ENCODE measurements at places on chromosomes 12 and 14.

- DNase-seq = no peak
Observed at GRCh38 chr12:90510948-90511347, 444.0 kb downstream of the CCER1 start.

- DNase-seq = no peak
Observed at GRCh38 chr14:64117671-64118402, 176.3 kb downstream of the ESR2 start.

GRCh38 chr14:71400871-71401321 is 493.6 kb downstream of the PCNX1 start:
- no peak for DNase-seq

DNA sequence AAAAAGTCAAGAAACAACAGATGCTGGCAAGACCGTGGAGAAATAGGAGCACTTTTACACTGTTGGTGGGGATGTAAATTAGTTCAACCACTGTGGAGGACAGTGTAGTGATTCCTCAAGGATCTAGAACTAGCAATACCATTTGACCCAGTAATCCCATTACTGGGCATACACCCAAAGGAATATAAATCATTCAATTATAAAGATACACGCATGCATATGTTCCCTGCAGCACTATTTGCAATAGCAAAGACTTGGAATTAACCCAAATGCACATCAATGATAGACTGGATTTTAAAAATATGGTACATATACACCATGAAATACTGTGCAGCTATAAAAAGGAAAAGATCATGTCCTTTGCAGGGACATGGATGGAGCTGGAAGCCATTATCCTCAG is 18.0 kb upstream of the CATSPERB start:
- no peak for DNase-seq

- DNase-seq = no peak
Observed at GRCh38 chr12:4768341-4768740, 48.1 kb downstream of the GALNT8 start.

- no peak for DNase-seq
Observed at GRCh38 chr14:47103771-47104170, 452.2 kb upstream of the RPL10L start.

GRCh38 chr12:113334786-113335539 is at the start of gene SLC8B1:
Gene SLC8B1, minus strand, starts transcription at chr12:113335109. Its CDS starts 2,231 bp downstream, at chr12:113332878.
- peak; percentile 85 for DNase-seq

- DNase-seq = no peak
Observed at GRCh38 chr12:2583642-2584401, 210.9 kb upstream of the FKBP4 start.

DNA sequence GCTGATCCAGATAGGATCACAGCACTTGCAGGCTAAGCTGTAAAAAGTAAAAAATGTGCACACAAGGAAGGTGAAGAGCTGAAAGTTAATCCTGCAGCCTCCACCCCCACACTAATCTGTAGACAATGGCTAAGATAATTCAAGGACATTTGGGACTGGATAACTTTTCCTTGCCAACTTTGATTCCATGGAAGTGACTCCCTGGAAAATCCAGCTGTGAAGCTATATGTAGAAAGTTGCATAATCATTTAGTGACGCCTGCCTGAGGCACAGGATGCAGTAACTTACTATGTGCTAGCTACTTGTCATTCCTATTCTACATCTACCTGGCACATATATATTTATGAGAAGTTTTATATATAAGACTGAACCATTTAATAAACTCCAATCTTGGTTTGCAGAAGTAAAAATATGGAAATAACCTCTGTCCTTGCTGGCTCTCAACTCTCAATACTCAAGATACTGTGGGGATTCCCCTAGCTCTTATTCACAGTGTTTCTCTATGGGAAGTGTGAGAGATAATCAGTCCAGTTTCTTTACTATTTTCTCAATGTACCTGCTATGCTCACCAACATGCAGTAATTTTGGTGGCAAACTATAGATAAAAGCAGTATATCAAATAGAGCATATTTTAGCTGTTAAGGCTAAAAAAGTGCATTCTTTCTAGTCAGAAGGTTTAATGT is 14.8 kb downstream of the LDHB start:
- DNase-seq = no peak

DNA sequence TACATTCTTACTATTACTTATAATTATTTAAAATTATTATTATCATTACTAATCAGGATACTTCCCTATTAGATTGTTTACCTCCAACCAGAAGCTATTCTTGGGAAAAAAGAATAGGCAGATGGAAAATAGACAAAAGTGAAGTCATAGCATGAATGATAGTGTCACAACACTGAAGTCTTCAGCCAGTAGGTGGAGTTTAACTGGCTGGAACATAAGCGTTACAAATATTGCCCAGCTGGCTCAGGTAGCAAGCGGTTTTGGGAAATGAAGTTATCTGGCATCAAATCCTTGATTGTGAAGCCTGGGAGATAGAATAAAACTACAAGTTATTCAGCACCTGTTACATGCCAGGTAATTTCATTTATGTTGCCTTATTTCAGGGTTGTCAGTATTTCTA is 762.9 kb downstream of the C12orf50 start:
- DNase-seq = no peak

DNA sequence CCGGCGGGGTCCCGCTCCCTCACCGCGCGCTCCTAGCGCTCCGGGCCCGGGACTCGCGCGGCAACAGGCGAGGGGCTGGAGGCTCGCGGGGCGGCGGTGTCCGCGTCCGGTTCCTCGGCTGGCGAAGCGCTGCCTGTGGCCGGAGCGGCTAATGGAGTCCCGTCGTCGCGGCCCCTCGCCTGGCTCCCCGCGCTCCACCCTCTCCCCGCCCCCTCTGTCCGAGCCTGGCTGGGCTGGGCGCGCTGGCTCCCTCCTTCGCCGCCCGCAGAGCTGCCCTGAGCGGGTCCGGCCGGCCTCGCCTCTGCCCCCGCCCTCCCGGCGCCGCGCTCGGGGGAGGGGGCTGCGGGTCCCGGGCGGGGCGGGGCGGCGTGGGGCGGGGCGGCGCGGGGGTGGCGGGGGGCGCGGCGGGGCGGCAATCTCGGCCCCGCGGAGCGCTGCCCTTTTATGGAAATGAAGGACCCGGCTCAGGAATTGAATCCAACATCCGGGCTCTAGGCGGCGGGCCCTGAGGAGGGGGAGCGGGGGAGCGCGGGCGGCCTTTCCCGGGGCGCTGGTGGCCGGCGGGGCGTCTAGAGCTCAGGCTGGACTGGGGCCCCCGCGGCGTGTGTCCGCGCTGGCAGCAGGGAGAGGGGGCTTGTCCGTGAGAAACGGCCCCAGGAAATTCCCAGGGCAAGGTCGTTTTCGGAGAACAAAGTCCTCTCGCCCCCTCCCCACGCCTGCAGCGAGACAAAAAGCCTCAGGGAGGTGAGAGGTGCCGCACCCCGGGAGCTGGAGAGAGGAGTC is at the start of gene FERMT2:
Gene FERMT2 (minus strand): TSS at position 153 of the 783 bp plus-strand sequence. CDS start 482 bp downstream, outside the sequence.
- DNase-seq = no peak

DNA sequence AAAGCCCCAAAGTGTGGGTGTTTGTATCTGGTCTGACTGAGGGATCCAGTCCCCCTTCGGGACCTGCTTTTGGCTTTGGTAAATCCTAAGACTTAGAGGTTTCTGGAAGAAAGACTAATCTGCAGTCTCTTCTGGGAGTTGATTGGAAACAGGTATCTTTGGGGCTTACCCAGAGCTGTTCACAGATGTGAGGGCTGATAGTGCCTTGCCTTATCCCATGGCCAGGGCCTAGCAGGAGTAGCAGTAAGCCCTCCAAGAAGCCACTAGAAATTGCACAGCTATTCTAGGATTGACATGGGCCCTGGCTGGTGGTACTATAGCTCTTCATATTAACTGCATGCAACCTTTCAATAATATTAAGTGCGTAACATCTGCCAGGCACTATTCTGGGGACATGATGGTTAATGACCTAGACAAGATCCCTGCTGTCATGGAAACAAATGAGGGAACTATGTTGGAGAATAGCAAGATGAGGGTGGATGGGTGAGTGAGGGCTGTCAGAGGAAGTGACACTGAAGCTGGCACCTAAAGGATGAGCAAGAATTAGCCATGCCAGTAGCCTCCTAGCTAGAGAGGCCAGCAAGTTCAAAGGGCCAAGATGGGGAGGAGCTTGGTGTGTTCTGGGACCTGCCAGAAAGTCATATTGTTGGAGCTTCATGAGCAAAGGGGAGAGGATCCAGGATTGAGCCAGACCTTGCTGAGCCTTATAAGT is 71.7 kb downstream of the CRADD start:
- DNase-seq = no peak

GRCh38 chr12:13702381-13702780 is 279.0 kb downstream of the GRIN2B start:
- DNase-seq = no peak

GRCh38 chr12:63845726-63846125 is 1.2 kb downstream of the SRGAP1 start:
- no peak for DNase-seq

- DNase-seq = no peak
Observed at GRCh38 chr12:1632702-1633101, 3.7 kb downstream of the WNT5B start.

- no peak for DNase-seq
Observed at GRCh38 chr12:101685092-101685491, 12.3 kb upstream of the CHPT1 start.

DNA sequence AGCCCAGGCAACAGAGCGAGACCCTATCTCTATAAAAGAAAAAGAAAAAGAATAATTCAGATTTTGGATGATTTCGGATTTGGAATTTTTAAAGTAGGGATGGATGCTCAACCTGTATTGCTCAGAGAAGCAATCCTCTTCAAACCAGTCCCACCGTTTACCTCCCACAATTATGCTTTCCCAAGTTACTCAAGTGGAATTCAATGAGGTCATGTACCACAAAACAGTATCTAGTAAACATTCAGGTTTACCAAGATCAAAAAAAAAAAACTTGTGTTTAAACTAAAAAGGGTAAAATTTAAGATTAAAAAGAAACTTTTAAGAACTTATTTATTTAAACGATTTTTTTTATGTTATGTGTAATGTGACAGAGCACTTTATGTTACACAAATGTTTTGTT is 2.5 kb downstream of the KDM5A start:
- DNase-seq = no peak

DNA sequence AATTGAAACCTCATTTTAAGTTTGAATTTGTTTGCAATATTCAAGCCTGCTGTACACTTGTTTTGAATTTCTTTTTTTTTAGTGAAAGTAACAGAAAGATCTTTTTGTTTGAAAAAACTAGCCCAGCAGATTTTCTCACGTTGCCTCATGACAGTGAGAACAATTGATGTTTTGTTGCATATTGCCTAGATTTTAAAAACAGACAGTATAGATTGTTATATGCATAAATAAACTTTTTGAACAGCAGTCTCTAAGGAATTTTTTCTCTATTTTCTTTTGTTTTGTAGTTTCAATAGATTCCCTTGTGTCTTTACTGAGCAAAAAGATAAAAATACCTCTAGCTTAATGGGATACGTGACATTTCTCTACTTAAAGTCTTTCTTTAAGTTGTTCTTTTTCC is 15.4 kb downstream of the OR6C6 start:
- no peak for DNase-seq

DNA sequence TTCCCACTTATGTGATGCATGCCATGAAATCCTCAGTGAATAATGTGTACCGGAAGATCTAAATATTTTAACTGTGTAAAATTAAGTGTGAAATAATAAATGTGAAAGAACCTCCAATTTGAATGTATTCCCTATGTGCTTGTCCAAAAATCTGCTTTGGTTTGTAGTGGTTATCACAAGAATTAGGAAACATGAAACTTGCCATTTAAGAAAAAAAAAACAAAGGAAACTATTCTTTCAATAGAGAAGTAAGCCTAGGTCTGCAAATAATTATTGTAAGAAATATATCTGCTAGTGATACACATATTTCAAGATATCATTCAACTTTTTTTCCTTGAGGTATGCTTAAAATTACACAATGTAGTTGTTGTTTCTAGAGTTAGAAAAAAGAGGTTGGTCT is 500.4 kb downstream of the SLC6A15 start:
- no peak for DNase-seq

GRCh38 chr12:30044206-30044605 is 260.5 kb upstream of the TMTC1 start:
- no peak for DNase-seq

GRCh38 chr14:28294834-28295440 is 471.6 kb upstream of the FOXG1 start:
- no peak for DNase-seq

DNA sequence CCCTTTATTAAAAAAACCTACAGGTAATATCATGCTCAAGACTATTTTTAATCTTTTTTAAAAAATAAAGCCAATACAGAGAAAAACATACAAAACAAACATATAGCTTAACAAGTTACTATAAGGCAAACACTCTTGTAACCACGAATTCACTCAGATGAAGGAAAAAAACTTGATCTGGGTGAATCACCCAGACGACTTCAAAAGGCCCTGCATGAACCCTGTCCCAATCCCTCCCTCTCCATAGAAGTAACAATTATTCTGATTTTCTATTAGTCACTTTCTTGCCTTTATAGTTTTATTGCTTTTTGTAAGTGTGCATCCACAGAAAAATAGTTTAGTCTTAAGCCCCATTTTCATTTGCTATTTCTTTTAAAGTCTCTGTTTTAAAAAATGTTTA is 72.6 kb downstream of the LRP6 start:
- DNase-seq = no peak

DNA sequence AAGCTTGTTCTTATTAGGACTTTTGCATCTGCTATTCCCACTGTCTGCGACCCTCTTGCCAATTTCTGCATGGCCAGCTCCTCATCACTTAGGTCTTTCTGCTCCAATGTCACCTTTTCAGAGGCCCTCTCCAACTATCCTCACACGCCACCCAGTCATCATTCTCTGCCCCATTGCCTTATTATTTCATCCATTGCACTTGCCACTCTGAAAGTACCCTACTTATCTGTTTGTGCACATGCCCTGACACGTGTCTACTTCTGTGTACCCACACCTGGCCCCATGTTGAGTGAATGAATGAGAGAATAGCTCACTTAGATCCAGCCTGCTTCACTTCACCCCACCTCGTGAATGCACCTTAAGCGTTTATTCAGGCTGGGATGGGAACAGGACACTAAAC is 218.7 kb upstream of the TBX3 start:
- no peak for DNase-seq

GRCh38 chr12:121738340-121738858 is 25.8 kb downstream of the TMEM120B start:
- DNase-seq = no peak

GRCh38 chr12:90833228-90833627 is 121.7 kb downstream of the CCER1 start:
- DNase-seq = no peak

DNA sequence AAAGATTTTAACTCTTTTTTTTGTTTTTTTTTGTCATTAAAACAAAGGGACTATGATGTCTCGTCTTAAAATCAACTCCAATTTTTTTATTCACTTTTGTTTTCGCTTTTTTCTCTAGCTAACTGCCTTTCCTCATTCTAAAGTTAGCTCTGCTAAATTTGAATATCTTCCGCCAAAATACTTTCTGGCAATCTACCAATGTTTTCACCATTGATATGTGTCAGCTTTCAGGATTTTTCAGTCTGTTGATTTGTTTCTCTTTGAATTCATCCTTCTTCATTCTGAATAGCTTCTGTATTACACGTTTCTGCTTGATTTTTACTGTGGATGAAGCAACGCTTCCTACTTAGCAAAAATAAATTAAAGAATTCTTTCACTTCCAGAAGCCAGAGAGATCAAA is 38.7 kb upstream of the NOVA1 start:
- DNase-seq = no peak
